ENCODE measurements at places on chromosomes 6 and 20.

DNA sequence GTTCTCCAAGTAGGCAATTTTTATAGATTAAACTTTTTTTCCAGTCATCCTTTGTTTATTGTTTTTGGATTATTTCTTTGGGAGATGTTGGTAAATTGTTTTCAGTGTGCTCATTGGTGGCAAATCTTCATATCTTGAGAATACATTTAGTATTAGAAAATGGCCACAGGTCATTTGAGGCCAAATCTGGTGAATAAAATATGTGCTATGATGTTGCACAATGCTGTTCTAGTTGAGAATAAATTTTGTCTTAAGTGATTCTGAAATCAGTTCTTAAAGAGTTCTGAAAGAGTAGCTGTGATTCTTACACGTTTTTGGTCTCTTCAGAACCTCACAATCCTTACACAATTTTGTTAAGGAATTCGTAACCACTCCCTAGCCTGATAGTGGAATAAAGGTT, 20.1 kb downstream of the CDKAL1 start:
- DNase-seq, result no peak

DNA sequence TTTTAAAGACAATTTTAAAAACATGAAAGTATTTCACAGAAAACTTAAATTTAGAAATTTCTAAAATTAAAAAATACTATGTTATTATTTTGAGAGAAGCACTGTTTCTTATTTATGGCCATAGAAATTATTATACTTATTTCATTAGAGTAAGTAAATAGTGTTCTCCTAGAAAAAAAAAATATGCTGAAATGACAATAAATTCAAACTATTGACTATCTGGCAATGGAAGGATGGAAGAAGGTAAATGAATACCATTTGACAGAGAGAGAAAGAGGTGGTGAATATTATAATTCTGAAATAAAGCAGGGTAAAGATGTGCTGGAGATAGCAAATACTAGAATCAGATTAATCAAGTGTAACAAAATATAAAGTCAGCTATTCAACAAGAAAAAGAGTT, 294.8 kb downstream of the PTPRK start:
- DNase-seq, result no peak

- DNase-seq, result no peak
These were observed at the start of gene VIP for GRCh38 chr6:152750694-152751093. VIP (plus strand) TSS chr6:152750797; CDS start chr6:152752178, 1,381 bp downstream.

DNA sequence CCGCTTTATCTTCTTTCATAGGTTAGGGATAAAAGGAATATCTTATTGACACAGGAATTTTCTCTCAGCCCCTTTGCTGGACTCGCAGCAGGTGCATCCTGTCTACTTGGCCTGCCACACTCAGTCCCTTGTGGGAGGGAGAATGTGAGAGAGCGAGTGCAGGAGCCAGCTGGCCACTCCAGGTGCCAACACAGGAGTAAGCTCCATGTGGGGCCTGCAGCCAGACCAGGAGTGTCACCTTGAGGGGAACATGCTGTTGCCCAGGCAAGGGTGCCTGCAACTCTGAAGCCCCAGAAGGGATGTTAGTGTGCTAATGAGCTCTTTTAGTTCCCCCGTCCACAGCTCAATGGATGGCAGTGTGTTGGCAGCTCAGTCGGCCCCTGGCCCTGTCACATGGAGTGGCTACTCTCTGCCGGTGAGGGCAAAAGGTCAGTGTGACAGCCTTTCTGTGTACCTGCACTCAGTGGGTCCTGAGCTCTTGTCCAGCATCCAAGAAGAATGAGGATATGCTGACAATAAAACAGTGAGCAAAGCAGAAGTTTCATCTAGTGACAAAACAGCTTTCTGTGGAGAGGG, 57.1 kb downstream of the CRYBG1 start:
- DNase-seq, result no peak

DNA sequence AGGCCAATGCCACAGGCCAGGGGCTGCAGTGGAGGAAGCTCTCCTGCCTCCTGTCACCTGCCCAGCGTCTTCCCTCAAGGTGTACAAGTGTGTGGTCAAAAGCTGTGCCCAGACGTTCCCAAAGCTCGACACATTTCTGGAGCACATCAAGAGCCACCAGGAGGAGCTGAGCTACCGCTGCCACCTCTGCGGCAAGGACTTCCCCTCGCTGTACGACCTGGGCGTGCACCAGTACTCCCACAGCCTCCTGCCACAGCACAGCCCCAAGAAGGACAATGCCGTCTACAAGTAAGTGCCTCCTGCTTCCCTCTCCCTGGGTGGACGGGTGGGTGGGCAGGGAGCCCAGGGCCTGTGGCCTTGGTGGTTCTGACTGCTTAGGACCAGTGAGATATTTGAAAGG, 38.2 kb downstream of the ZNF341 start:
- DNase-seq, result no peak

- no peak for DNase-seq
These were observed 10.0 kb upstream of the TBX18 start for GRCh38 chr6:84774157-84774984.

DNA sequence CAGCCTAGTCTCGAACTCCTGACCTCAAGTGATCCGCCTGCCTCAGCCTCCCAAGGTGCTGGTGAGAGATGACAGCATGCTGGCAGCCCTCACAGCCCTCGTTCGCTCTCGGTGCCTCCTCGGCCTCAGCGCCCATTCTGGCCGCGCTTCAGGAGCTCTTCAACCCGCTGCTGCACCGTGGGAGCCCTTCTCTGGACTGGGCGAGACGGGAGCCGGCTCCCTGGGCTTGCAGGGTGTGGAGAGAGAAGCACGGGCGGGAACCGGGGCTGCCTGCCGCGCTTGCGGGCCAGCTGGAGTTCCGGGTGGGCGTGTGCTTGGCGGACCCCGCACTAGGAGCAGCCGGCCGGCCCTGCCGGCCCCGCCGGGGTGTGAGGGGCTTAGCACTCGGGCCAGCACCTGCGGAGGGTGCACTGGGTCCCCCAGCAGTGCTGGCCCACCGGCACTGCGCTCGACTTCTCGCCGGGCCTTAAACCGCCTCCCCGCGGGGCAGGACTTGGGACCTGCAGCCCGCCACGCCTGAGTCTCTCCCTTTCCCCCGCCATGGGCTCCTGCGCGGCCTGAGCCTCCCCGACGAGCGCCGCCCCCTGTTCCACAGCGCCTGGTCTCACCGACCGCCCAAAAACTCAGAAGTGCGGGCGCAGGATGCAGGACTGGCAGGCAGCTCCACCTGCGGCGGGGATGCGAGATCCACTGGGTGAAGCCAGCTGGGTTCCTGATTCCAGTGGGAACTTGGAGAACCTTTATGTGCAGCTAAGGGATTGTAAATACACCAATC, 31.5 kb upstream of the RANBP9 start:
- DNase-seq, result no peak

DNA sequence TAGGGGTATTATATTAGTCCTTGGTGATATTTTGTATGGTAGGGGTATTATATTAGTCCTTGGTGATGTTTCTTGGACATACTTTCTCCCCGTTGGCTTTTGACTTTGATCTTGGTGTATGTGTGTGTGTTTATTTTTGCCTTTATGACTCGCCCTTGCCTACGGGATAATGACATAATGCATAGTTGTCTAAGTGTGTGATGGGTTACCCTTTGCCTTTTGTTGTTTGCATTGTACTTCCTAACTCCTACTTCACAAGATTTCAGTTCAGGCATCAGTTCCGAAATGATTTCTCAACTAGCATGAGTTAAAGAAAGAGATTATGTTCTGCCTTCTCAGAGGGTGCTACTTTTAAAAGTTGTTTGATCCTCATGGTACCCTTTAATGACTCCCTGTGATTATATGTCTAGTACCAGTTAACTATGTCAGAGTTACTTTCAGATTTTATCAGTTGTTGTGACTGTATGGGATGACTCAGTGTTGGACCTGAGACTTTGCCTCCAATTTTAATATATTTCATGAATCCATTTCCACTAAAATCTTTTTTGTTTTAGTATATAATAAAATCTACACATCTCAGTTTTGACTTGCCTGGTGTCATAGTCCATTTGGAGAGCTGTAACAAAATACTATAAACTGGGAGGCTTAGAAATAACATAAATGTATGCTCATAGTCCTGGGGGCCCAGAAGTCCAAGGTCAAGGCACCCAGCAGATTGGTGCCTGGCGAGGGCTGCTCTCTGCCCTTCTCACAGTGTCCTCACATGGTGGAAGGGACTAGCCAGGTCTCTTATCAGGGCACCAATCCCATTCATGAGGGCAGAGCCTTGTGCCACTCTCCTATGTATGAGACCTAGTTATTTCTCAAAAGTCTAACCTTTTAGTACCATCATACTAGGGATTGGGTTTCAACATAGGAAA, 34.1 kb downstream of the CDYL start:
- DNase-seq, result no peak

GRCh38 chr20:51339721-51340450, 202.6 kb downstream of the NFATC2 start:
- no peak for DNase-seq

GRCh38 chr20:51579137-51579536, 36.6 kb upstream of the NFATC2 start:
- no peak for DNase-seq

- no peak for DNase-seq
These were observed 20.1 kb downstream of the NT5E start for GRCh38 chr6:85470023-85470410.

GRCh38 chr6:78749326-78749725, 118.0 kb upstream of the IRAK1BP1 start:
- DNase-seq, result no peak

GRCh38 chr6:135176464-135176863, 4.6 kb upstream of the MYB start:
- no peak for DNase-seq

- DNase-seq, result no peak
These were observed 38.5 kb upstream of the GCLC start for GRCh38 chr6:53583451-53583850.

GRCh38 chr6:53326372-53327016, 22.3 kb downstream of the ELOVL5 start:
- no peak for DNase-seq

DNA sequence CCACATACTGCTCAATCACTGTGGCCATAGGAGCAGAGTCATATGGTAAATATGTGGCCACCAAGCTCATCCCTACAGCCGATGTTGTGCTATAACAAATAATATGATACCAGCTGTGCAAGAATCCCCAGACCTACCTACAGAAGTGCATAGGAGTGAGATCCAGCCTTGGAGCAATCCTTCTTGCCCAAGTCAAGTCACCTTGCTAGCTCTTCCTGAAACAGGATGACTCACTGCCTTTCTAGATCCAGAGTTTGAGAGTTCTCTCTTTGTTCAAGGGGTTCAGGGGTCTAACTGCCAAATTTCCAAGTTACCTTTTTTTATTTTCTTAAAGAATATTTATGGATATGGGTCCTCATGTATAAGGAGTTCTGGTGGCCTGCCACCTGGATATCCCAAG, 195.7 kb upstream of the MAN1A1 start:
- no peak for DNase-seq

- DNase-seq, result peak; percentile 98
These were observed 428 bp upstream of the PRELID3B start for GRCh38 chr20:59042796-59043631.

GRCh38 chr6:14616656-14617055, 499.1 kb downstream of the CD83 start:
- DNase-seq, result no peak

DNA sequence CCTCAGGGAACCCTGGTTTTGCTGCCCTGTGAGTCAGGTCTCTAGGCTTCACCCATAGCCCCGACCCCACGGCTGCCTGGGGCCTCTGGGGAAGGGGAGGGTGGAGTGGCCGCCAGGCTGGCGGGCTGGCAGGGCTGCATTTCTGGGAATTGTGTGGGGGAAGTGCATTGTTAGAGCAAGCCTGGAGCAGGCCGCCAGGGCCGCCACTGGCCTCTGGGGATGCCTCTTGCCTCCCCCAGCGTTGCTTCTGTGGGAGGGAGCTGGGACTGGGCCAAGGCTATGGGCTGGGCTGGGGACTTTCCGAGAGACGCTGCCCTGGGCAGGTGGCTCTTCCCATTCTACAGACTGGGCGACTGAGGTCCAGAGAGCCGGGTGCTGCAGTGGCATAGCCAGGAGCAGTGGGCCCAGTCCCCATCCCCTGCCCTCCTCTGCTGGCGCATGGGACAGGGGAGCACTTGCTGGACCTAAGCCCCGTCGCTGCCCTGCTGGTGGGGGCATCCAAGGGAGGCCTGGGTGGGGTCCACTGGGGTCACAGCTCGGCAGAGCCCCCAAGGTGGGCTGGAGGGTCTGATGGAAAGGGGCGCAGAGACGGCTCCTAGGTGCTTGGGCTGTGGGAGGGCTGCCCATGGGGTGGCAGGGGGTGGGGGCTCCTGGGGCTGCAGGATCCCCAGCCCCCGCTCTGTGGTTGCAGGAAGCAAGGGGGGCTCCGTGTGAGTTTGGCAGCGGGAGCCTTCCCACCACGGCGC, 6.6 kb upstream of the SOX18 start:
- no peak for DNase-seq

- no peak for DNase-seq
These were observed 120.1 kb downstream of the CLIC5 start for GRCh38 chr6:45895569-45895968.

- no peak for DNase-seq
These were observed 177.6 kb downstream of the MAFB start for GRCh38 chr20:40511478-40511877.

DNA sequence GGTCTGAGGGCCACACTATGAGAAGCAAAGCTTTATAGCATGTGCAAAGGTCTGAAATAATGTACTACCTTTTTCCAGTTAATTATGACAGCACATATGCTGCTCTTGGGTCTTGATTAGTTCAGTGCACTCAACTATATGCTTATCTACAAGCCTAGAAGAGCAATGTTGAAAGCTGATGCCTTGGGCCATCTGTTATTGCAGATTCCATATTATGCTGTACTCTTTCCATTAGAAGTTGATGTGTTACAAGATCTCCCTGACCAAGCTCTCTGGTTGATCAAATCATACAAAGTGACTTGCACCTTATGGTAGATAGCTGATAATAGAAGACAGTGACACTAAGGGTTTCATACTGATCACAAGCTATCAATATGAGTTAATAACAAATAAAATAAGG, 327.3 kb downstream of the FRK start:
- DNase-seq, result no peak

- no peak for DNase-seq
These were observed 24.6 kb downstream of the CEBPB start for GRCh38 chr20:50215101-50215690.

- DNase-seq, result no peak
These were observed 704.8 kb upstream of the SLC35B3 start for GRCh38 chr6:9140172-9140571.

GRCh38 chr6:164928057-164928727, 381.2 kb downstream of the C6orf118 start:
- DNase-seq, result no peak

DNA sequence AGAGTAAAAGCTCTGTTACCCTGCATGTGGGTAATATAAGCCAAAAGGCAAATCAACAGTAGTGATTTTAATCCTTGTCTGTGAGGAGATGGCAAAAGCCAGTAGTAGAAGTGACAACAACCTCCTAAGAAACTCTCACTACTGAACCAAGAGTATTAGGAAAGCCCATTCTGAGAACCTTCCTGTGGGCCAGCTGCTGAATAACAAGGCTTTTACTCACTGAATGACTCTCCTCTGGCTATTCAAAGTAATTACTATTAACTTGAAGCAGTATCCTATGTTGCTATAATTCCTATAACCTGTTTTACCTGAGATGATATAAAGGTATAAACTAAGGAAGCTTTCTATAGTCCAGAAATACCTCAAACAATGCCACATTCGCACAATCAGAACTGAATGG, 55.1 kb downstream of the CHD6 start:
- no peak for DNase-seq

All from GM18507 (cell line).